ENCODE measurements at places on chromosomes 4 and X.

GRCh38 chr4:185144601-185145240 is 1.7 kb downstream of the SLC25A4 start:
- no peak for DNase-seq

DNA sequence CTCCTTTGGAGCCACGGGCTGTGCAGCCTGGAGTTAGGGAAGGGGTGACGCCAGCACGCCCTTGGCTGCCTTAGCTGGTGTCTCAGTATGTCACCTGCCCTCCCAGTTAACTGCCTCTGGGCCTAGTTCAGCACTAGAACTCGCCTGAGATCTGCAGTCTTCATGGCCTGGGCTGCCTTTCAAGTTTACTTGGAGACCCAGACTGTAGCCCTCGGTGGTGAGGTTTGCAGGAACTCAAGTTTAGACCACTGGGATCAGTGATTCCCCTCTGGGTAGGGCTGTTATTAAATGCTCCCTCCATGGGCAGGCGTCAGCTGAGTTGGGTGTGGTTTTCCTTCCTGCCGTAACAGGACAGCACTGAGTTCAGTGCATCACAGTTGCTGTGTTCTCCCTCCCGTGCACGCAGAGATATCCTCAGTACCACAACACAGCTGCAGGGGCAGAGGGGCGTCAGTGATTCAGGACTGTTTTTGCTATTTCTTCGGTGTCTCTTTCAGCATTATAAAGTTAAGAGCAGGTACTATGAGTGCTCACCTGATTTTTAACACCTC is 30.5 kb downstream of the PLAC8 start:
- no peak for DNase-seq

DNA sequence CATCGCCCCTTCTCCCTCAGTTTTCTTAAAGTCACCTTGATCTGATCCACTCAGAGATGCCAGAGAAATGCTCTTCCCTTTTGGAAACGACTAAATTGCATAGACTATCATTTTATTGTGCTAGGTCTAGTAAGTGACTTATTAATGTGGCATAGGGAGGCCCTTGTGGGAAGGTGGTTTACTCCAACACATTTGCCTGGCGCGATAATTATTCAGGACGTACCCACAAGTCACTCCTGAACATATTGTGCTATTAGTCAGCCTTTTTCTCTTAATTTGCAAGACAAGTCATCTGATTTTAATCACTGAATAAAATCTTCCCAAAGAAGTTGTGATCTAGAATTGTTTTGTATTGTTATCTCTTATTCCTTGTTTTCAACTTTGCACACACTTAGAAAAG is 7.6 kb downstream of the ENPEP start:
- peak; percentile 11 for DNase-seq

- DNase-seq, result peak; percentile 64
These were observed 248.0 kb downstream of the TRIML1 start for GRCh38 chr4:188387179-188387791.

- no peak for DNase-seq
These were observed 12.2 kb upstream of the PDE6B start for GRCh38 chr4:613126-613525.

GRCh38 chr4:71202705-71203104 is 136.1 kb upstream of the SLC4A4 start:
- no peak for DNase-seq

GRCh38 chr4:16212138-16212782 is 14.0 kb downstream of the TAPT1 start:
- no peak for DNase-seq

GRCh38 chr4:68152411-68152810 is 22.7 kb upstream of the TMPRSS11F start:
- DNase-seq, result peak; percentile 98

DNA sequence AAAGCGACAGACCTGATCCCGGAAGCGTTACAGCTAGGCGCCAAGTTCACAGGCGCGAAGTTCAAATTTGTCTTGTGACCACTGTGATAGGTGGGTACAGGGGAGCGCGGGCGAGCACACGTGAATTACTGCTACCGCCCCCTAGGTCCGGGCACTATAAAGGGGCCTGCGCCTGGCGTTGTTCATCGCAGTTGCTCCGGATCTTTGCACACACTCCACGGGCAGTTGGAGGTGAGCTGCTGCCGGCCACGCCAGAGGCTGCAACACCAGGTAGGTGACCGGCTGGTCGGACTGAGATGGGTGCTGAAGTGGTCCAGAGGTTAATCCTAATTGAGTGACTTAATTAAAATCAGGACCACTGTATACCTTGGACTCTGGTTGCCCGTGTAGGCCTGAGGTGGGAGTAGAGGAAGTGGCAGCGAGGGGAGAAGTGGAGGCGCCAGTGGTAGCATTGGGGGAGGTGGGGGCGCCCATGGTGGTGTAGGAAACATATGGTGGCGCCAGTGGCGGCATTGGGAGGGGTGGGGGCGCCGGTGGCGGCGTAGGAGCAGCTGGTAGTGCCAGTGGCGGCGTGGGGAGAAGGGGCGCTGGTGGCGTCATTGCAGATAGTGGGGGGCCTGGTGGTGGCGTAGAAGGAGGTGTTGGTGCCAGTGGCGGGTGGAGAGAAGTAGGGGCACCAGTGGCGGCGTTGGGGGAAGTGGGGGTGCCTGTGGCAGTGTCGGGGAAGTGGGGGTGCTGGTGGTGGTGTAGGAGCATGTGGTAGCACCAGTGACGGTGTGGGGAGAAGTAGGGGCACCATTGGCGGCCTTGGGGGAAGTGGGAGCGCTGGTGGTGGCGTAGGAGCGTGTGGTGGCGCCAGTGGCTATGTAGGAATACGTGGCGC is at the start of gene GCNA:
Gene GCNA, plus strand, starts transcription at position 185 of the 883 bp plus-strand sequence. CDS start 2,385 bp downstream, outside the sequence.
- DNase-seq, result no peak

- peak; percentile 39 for DNase-seq
These were observed 75.7 kb downstream of the AGTR2 start for GRCh38 chrX:116246261-116246660.

DNA sequence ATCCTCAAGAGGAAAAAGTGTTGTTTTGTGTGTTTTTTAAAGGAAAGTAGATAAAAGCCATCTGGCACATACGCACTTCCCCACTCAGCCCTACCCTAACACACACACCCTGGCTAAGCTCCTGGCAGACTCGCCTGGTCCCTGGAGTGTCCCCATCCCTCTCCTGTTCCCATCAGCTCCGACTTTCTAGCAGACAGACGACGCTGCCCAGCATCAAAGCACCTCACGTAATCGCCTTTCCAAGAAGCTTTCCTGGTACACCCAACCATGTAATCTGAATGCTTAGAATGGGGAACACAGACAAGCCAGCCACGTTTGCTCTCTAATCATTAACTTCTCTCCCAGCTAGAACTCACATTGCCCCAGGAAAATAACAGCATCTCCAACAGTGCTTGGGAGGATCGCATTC is 116.2 kb downstream of the AFAP1 start:
- DNase-seq, result no peak

DNA sequence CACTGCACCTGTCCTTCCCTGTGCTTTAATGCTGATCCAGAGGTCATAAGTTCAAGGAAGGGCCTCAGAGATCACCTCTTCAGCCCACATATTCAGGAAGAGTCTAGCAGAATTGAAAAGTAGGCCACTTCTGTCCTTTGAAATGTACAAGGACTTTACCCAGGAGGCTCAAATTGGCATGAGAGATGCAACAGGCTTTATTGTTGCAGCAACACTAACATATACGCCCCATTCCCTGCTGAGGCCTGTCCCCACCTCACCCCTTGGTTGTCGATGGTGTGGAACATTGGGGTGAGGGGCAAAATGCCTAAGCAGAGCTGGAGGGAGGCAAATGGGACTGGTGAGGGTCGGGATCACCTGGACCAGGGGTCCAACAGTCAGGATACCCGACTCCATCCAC is 2.8 kb downstream of the PRAF2 start:
- no peak for DNase-seq

- DNase-seq, result no peak
These were observed 14.3 kb downstream of the TEC start for GRCh38 chr4:48255072-48255958.

DNA sequence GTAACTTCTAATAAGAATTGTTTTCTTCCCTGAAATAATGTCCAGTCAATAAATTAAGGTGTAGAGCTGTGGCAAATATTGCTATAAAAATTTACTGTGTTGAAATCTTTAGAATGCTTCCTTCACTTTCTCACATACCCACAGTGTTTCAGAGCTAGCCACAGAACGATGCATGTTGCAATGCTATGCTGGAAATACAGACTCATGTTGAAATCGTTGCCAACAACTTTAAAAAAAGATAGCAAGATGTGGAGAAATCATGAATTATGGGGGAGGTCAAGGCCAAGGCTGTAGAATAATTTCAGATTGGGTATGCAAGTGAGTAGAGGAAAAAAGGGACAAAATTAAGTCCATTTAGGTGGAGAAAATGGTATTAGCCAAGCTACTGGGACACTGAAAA is 204.8 kb downstream of the VEGFC start:
- DNase-seq, result no peak

DNA sequence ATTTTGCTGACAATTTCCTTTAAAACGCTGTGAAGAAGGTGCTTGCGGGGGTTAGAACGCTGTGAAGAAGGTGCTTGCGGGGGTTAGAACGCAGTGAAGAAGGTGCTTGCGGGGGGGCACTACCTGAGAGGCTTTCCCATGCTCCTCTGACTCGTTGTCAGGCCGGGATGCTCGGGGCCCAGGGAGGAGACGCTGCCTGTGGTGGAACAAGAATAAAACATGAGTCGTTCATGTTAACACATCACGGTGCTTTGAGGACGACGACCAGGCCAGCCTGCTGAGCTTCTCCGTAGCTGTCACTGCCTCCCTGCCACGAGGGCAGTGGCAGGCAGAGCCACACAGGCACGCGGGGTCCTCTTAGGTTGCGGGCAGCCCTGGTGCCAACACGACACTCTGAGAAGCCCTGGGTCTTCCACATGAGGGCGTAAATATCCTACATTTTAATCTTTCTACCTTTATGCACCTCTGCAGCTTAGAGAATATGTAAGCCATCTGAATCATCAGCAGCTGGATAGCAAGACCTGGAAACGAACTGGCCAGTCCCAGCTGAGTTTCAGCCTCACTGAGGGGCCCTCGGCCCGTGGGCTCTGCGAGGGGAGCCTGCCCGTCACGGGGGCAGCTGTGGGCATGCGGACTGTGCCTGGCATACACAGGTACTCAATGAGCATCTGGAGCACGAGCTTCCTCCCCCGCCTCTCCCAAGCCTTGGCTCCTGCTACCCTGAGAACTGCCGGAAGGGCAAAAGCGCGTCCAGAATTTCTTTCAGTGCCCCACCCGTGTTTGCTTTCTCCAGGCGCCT is 47.0 kb downstream of the FGFRL1 start:
- DNase-seq, result peak; percentile 26

GRCh38 chr4:76883147-76883546 is 14.8 kb downstream of the SOWAHB start:
- no peak for DNase-seq

- DNase-seq, result no peak
These were observed 644.2 kb downstream of the ZNF674 start for GRCh38 chrX:45900766-45901615.

DNA sequence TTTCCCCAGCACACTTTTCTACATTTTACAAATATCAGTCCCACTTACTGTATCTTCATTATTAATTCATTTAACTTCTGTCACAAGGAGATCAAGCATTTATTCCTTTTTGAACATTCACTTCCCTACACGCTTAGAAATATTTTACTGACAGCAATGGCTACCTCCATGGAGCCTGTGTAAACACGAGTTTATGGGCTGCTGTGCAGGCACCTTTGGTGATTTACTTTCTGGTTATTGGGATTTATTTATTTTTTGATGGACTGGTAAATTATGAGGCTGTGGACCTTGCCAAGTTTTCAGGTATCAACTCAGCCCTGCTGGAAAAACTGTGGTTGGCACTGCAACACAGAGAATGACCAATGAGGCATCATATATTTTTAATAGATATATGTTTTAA is 45.4 kb upstream of the PAQR3 start:
- no peak for DNase-seq

- DNase-seq, result peak; percentile 83
These were observed 122.7 kb upstream of the PSAPL1 start for GRCh38 chr4:7557456-7557855.

DNA sequence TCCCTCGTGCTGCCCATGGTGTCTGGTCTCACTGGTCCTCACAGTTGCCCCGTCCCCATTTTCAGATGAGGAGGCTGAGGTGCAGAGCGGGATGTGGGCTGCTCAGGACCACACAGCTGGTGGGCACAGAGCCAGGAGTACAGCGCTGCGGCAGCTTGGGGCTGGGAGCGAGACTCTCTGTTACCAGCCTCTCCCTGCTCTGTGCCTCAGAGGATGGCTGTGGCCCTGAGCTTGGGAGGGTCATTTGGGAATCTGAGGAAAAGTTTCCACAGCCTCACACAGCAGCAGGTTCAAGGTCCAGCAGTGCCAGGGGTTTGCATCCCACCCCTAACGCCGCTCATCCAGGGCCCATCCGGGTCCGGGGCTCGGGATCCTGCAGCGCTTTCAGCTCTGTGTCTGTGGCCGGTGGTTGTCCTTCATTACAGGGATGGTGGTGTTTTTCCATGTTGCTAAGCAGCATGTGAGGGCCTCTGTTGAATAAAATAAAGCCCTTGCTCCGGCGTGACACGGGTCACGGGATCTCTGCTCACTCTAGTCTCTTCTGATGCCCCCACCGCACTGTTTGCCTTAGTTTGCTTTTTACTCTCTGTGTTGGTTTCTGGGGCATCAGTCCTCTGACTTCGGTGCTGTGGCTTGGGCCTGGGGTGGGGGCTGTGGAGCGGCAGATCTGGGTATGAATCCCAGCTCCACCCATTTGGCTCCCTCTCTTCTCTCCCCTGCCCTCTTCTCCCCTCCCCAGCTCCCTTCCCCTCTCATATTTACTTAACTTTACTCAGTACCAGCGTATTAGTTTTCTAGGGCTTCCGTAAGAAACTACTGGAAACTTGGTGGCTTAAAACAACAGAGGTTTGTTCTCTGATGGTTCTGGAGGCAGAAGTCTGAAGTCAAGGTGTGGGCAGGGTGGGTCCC is 6.5 kb downstream of the WFS1 start:
- DNase-seq, result no peak

DNA sequence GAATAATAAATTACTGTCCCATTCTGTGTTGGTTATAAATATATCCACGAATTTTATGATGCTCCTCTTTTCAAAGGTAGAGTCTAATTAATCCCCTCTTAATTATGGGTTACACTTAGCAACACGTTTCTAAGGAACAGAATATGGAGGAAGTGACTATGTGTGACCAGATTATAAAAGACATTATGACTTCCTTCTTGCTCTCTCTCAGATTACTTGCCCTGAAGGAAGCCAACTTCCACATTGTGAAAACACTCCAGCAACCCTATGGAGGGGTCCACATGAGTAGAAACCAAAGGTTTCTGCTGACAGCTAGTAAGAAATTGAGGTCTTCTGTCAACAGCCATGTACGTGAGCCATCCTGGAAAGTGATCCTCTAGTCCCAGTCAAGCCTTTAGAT is 59.3 kb downstream of the WDFY3 start:
- no peak for DNase-seq

- DNase-seq, result peak; percentile 54
These were observed 216.1 kb upstream of the PSAPL1 start for GRCh38 chr4:7650606-7651385.

GRCh38 chrX:31271615-31272471 is 200.0 kb upstream of the FTHL17 start:
- DNase-seq, result no peak

DNA sequence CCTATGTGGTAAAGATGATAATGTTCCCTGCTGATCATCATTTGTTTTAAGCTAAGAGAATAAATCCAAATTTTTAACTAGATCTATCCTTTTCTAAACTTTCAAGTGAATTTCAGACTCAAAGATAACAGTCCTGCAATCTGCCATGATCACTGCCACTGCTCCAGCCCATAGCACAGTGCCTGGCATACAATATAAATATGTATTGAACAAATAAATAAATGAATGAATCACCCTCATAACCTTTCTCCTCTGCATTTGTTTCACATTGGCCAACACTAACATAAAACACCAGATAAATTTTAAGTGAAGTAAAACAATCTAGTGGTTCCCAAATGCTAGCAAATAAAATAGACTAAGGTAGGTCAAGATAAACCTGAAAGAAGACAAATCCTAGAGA is 439.0 kb downstream of the GPM6A start:
- no peak for DNase-seq
